ENCODE measurements at places on chromosomes 5 and 9. TPM values are rescaled to one million over a fixed set of nuclear protein-coding genes. Genes with fewer than 3 reads are reported as not detected.

- DNase-seq: no peak
Measured at GRCh38 chr5:20486826-20487225, 498.8 kb upstream of the CDH18 start.

DNA sequence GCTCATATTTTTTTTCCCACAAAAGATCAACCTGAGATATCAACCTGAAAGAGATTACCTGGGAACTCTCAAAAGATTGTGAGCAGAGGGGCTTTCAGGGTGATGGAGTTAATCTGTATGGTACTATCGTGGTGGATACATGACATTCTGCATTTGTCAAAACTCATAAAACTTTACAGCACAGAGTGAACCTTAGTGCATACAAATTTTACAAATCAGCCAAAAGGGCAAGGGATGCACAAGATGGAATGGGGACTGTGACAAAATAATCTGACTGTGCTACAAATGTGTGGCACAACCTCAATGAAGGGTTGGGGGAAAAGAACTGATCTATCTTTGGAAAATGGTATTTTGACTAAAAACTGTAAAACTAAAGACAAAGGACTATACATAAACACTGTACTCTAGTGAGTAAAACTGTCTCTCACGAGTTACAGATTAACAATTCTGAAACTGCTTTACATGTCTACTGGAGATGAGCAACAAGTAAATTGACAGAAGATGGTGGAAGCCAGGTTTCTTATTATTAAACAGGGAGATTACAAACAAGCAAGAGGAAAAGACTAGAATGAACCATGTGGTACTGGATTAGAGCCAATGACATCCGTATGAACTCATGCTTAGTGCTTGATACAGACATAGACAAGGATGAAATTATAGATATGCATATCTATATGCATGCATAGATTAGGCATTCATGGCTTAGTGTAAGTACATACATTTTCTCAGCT, 24.8 kb upstream of the RLN1 start:
- DNase-seq: no peak

GRCh38 chr9:116115761-116116353, 37.7 kb upstream of the PAPPA start:
- DNase-seq: no peak

GRCh38 chr9:123470121-123470782, 114.3 kb downstream of the CRB2 start:
- no peak for DNase-seq

- DNase-seq: no peak
Measured at GRCh38 chr5:17910318-17910717, 276.1 kb downstream of the TAF11L14 start.

Gene TICAM2
- total RNA-seq: 0.91 TPM

Gene IL4
- total RNA-seq: not detected

All from activated naive CD4-positive, alpha-beta T cell treated with anti-CD3 and anti-CD28 coated beads, Interleukin-2, amount 50 U/mL, for 72 hours (primary cell).